CD4-positive, alpha-beta T cell treated with Interleukin-12 subunit alpha and Interleukin-12 subunit beta, for 1 hour (primary cell): ENCODE measurements at places on chromosomes 4 and X.

GRCh38 chrX:41734530-41734929 is 10.5 kb downstream of the GPR82 start:
- peak; percentile 13 for DNase-seq

DNA sequence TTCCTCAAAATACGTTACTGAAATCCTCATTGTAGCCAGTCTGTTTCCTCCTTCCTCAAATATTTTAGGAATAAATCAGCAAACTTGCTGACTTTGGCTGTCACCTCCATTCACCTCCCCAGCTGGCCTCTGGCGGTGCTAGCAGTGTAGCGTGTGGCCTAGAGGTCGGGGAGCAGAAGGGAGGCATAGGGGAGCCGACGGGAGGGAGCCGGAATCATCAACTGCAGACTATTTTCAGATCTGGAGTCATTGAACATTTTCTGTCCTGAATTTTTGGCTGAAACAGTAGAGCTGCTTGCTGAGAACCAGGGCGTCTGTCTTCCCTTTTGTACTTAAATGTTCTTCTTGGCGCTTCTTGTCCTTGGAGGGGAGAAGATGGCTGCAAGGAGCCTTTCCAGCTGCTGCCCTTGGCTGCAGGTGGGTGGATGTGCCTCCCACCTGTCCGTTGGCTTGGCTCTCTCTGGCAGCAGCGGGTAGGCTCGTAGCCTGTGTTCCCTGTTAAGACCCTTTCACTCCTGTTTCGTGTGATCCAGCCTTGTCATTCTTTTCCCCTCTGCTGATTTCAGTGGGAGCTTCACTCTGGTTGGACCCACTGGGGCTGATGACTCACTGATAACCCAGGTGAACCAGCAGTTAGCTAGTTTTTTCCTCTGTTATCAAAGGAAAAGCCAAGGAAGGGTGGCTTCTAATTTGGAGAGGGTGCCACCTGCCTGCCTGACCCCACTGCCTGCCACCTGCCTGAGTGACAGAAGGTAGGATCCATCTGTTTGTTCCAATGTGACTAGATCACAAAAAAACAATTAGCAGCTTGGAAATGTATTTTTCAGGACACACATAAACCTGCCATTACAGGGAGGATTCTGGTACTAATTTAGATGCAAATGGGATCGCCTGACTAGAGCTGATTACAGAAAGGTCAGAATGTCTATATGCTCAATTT is 135.9 kb downstream of the GATB start:
- DNase-seq: no peak

GRCh38 chrX:152072236-152072635 is 66.1 kb downstream of the MAGEA10 start:
- no peak for DNase-seq

DNA sequence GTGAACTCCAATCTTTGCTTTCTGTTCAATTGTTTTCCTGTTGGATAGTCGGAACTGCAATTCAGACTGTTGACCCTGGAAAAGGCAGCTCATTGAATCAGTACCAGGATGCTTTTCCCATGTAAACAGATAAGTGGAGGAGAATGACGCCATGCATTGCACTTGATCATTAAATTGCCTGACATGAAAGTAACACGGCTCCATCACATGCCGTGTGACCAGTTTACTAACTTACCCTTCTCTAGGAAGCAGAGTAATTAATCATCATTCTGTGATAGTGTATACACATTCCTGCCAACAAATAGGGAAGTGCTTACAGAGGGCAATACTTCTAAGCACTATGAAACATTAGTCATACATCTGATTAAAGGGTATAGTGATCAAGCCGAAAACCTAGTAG is 101.4 kb downstream of the PPARGC1A start:
- DNase-seq: no peak

GRCh38 chrX:1440506-1440905 is 12.2 kb downstream of the ASMTL start:
- no peak for DNase-seq

GRCh38 chr4:114057746-114058145 is 78.3 kb upstream of the ARSJ start:
- no peak for DNase-seq

DNA sequence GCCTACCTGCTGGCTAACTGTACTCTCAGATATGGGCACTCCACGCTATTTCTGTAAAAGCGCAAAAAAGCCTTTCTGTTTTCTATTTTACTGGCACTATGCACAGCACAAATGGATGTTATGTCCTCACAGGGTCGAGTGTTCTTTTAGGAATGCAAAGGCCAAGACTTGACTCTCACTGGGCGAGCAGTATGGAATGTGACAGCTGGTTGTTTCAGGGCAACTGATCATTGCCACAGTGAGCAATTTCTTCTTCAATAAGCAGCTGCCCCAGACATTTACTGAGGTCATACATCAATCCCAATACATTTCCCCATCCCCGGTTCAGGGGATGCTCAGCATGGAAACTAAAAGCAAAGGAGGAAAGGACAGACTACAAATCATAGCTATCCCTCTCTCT is 58.2 kb downstream of the PDE5A start:
- no peak for DNase-seq

DNA sequence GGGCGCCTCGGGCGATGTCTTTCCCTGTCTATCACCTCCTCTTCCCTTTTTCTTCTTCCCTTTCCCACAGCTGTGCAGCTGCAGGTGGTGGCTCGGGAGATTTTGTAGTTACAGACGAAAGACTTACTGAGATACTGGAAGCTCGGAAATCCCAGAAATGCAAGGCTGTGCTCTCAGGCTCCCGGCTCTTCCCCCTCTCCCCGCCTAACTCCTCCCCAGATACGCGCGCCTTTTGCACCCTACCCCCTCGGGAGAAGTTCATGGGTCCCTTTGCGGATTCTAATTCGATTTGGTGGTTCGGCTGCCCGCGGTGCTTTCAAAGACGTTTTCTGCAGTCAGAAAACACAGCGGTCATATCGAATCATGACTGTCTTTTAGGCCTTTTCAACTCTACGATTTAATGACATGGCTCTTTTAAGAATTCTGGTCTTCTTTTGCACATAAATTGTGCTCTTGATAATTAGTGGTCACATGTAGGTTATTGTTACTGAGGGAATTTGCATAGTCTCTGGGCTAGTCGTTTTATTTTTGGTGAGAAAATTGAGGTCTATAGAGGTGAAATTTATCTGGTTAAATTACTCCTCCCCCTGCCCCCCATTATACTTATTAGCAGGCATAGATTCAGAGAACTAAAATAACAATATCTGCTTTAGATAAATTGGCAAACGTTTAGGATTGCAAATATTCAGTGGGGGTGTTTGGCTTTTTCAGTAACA is 1.6 kb downstream of the SEPTIN11 start:
- no peak for DNase-seq

DNA sequence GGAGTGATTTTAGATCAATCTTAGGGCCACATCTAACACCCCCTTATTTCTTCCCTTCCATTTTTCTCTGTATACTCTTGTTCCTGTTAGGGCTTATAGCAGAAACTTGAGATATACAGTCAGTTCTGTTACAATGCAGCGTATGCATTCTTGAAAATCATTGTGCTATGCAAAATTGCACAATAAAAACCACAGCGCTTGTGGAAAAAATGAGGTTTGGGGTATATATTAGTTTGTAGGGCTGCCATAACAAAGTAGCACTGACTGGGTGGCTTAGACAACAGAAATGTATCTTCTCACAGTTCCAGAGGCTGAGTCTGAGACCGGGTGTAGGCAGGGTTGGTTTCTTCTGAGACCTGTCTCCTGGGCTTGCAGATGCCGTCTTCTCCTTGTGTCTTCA is 59.0 kb downstream of the WWC2 start:
- DNase-seq: no peak
